ENCODE measurements at places on chromosomes 3 and 15.

GRCh38 chr3:171833789-171834460 lies 9.2 kb upstream of the TMEM212 start:
- DNase-seq = no peak

- peak; percentile 52 for DNase-seq
Measured at GRCh38 chr15:99682455-99682854, 50.8 kb downstream of the LYSMD4 start.

- DNase-seq = peak; percentile 29
Measured at GRCh38 chr15:69410248-69410874, 3.8 kb upstream of the KIF23 start.

DNA sequence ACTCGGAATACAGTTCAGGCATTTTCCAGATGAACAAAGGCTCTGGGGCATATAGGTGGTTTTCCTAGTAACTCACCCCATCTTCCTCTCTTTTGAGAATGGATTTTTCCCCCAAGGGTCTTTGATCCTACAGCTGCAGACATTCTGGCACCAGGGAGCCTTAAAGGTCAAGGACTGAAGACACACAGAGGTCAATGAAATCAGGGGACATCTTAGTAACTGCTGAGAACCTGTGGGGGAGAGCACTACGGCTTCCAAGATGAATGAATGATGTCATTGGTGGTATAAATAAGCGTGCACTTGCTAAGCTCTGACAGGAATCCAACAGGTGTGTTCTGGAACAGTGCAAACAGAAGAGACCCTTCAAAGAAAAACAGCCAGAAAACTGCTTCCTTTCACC lies 36.3 kb downstream of the TMEM212 start:
- DNase-seq = no peak

GRCh38 chr3:189276444-189277219 lies 104.9 kb downstream of the TPRG1 start:
- peak; percentile 84 for DNase-seq

DNA sequence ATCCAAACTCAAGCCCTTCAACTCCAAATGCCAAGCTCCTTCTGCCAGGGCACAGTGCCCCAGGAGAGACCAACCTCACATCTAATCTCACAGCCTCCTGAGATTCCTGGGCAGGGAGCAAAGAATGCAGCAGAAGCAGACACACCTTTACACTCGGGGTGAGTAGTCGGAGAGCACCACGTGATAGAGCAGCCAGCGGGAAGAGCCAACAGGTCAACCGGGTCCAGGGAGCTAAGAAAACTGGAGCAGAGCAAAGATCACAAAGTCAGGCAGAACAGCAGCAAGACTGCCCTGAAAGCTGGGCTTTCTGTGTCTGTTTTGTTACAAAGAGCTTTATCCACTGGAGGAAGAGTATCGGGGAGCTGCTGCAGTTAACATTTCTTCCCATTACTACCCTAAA lies 4.2 kb downstream of the B3GALNT1 start:
- DNase-seq = no peak

- DNase-seq = no peak
Measured at GRCh38 chr3:13487403-13487802, 7.3 kb downstream of the HDAC11 start.

DNA sequence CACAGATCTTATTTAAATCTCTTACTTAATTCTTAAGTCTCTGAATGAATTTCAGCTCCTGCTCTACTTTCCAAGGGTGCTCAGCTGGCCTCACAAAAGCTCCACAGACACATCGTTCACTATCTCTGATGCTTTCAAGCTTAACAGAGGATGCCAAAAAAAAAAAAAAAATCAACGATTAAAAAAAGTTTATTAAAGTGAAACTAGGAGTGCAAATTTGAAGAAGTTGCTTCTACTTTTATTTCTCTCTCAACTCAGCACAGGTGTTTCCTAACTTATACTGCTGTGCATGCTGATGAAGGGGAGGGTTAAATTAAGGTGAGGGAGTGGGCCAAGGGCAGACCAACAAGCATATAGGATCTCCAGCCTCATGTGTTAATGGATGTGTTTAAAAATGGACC lies 157.2 kb downstream of the TIGIT start:
- DNase-seq = no peak

DNA sequence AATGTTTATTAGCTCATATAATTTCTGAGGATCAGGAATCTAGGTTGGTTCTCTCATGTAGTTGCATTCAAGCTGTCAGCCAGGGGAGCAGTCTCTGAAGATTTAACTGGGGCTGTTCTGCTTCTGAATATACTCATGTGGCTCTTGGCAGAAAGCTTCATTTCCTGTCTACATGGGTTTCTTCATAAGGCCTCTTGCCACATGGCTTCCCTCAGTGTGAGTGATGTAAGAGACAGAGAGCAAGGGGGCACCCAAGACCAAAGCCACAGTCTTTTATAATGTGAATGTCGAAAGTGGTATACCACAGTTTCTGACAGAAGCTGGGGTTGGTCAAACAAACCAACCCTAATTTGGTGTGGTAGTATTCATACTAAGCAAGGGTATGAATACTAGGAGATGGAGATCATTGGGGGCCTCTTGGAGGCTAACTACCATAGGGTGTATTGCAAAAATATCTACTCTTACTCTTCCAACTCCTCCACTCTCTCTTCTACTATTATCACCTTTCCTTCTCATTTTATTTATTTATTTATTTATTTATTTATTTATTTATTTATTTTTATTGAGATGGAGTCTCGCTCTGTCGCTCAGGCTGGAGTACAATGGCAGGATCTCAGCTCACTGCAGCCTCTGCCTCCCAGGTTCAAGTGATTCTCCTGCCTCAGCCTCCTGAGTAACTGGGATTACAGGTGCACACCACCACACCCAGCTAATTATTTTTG lies 123.8 kb downstream of the B3GALNT1 start:
- no peak for DNase-seq

- no peak for DNase-seq
Measured at GRCh38 chr3:45922950-45923590, 20.2 kb upstream of the CXCR6 start.

GRCh38 chr3:177498037-177498857 lies 301.0 kb upstream of the TBL1XR1 start:
- DNase-seq = no peak

DNA sequence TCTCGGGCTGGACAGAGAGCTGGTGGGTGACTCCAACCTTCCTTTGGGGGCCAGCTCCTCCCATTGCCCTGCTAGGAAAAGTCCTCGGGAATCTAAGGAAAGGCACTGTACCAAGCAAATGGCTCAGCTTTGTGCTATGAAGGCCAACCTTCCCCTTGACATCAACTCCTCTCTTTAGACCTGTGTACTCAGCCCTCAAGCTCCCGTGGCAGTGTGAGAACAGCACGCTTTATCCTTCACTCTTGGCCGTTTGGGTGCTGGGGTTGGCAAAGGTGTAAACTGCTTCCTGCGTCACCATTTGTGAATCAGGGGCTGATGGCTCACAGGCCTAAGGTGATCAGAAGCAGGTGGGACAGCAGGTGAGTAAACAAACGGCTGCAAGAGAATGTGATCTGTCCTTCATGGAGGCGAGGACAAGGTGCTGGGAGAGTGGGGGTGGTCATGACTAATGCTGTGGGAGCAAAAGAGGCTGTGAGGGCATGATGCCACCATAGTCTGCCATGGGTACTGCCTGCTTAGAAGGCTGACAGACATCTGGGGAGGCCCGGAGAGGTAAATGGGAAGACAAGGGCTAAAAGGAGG lies 165.2 kb upstream of the TPM1 start:
- DNase-seq = no peak

DNA sequence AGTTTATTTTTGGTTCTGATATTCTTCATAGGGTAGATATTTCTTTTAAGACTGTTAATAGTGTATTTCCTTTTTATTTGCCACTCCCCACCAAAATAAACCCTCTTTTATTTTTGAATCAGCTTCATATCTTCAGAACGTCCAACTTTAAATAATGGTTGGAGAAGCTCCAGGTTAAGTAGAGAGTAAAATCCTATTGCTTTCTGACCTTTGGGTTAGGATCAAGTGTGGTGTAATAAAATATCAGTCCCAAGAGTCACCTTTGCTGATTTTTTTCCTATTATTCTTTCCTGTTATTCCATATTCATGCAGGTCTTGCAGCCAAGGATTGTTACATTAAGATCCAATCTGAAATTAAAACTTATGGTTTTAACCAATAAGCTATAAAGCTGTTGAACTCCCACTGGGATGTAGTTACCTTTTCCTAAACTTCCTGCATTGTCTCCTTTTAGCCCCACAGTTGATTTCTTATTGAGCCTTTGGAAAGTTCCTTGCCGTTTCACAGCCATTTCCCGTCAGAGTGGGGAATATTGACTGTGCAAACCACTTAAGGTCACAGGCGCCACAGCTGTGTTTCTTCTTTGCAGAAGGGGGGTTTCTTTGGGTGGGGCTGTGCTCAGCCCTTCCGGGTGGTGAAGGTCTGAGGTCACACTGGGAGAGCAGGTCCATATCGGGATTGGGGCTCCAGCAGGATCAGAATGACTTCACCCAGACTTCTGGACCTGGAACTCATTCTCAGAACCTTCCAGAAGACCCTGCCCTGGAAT lies 287.3 kb upstream of the CTDSPL start:
- peak; percentile 49 for DNase-seq

- no peak for DNase-seq
Measured at GRCh38 chr15:36831904-36832287, 252.5 kb downstream of the CDIN1 start.

- DNase-seq = no peak
Measured at GRCh38 chr15:99371180-99372103, 120.2 kb downstream of the LRRC28 start.

GRCh38 chr15:77738038-77738370 lies 105.3 kb upstream of the LINGO1 start:
- no peak for DNase-seq

GRCh38 chr3:165775824-165776223 lies 61.4 kb downstream of the BCHE start:
- no peak for DNase-seq

DNA sequence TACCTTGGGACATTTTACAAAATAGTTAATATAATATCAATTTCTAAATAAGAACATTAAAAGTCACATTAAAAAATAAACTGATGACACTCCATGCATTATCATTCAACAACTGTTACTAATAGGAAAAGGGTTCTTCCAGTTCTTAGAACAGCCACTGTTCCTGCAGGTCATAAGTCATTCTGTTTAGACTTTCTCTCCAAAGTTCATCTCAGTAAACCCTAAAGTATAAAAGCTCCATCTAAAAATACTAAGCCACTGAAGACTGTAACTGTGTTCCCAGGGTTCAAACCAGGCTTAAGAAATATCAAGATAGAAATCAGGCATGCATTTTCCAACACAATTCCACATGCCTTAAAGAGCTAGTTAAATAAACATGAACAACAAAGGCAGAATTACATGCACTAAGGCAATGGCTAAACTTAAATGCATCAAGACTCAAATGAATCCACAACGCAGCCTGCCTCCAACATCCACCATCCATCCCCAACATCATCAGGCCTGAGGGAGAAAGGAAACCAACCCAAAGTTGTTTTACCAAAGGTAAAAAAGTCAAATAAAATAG lies 46.2 kb downstream of the DMXL2 start:
- DNase-seq = no peak

DNA sequence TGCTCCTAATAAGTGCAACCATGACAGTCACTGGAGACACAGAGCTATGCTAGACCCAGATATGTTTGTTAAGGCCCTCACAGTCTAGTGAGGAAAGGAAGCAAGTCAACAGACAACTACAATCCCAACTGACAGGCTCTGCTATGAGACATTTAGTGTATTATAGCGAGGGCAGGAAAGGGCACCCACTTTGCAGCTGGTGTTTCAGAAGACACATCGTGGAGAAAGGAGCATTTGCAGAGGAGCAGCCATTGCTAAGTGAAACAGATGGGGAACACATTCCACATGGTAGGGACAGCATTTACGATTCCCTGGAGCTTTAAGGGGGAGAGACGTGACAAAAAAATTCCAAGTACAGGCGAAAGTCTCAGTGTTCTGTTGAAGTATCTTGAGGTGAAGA lies 685.6 kb downstream of the AGBL1 start:
- no peak for DNase-seq

DNA sequence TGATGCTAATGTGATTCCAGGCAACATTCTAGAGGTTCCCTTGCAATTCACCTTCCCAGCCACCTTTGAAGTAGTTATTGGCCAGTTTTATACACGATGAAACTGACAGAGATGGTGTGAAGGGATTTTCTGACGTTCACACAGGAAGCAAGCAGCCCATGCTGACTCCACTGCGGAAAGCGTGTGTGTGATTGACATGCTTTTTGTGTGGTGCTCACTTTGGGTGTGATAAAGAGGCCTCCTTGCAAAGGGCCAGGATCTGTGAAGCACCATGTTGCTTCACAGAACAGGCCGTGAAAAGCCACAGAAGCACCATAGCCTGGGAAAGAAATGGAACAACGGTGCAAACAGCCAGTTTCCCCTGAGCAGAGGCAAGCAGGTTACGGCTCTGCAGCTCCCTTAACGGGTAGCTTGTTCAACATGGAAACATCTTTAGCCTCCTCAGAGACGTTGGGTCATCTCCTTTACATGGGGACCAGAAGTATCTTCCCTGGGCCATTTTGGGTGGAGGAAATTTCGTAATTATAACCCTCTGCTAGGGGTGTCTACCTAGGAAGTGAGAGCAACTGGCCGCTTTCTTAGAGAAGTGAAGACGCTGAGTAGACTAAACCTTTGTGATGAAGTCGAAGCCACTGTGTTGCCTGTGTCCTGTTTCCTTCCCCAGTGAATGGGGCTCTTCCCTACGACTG lies 108.5 kb downstream of the APBA2 start:
- no peak for DNase-seq

- peak; percentile 12 for DNase-seq
Measured at GRCh38 chr15:37981775-37982174, 47.3 kb downstream of the TMCO5A start.

DNA sequence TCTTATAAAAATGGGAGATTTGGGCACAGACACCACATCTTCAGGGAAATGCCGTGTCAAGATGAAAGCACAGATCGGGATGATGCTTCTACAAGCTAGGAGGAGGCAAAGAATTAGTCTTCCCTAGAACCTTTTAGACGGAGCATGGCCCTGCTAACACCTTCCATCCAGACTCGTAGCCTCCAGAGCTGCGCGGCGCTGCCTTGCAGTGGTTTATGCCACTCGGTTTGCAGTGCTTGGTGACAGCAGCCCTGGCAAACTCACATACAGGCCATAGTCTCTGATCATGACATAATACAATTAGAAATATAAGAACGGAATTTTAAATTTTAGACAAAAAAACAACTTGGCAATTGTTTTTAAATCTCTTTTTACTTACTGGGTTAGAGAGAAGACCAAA lies 37.1 kb upstream of the SLC41A3 start:
- DNase-seq = no peak

DNA sequence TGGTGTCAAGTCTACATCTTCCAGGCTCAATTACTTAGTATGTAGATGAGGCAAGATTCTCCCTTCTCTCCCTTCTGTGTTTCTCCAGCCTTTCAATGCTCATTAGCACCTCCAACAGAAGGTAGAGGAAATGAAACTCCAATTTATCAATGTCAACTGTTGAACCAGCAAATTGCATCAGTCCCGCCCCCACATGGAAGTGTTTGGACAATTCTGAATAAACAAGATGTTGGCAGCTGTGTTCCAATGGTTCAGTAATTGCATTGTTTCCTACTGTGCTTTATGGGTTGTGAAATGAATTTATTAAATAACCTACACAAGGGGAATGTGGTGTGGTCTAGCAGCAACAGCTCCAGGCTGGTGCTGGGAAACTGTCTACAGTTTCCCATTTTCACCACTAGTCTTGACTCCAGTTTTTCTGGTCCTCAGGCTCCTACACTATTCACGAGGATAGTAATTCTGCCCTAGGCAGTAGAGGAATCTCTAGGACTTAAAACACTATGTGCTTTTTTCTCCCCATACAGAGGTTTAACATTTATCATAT lies 91.9 kb downstream of the MB21D2 start:
- DNase-seq = no peak

Measured in muscle of back (tissue), 13 donors.